ENCODE measurements at places on chromosomes 3 and 15.

GRCh38 chr3:23685541-23686258, 120.1 kb upstream of the UBE2E1 start:
- peak; percentile 41 for DNase-seq

GRCh38 chr15:53129121-53129904, 339.2 kb upstream of the ONECUT1 start:
- no peak for DNase-seq

DNA sequence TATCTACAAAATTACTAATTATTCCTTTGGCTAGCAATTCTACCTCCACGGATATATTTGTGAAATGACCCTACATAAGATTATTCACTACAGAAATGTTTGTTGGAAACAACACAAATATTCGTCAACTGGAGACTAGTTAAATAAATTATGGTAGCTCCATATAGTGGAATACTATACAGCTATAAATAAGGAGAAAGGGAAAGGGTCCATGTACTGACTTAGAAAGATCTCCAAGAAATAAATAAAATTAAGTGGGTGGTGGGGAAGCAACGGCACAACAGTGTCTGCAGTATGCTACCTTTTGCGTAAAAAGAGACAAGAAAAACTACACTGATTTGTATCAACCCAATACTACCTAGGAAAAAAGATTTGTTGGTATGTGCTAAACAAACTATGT, 96.7 kb upstream of the BHLHE40 start:
- DNase-seq, result no peak

- no peak for DNase-seq
Observed at GRCh38 chr15:83538682-83539081, 91.5 kb downstream of the SH3GL3 start.

DNA sequence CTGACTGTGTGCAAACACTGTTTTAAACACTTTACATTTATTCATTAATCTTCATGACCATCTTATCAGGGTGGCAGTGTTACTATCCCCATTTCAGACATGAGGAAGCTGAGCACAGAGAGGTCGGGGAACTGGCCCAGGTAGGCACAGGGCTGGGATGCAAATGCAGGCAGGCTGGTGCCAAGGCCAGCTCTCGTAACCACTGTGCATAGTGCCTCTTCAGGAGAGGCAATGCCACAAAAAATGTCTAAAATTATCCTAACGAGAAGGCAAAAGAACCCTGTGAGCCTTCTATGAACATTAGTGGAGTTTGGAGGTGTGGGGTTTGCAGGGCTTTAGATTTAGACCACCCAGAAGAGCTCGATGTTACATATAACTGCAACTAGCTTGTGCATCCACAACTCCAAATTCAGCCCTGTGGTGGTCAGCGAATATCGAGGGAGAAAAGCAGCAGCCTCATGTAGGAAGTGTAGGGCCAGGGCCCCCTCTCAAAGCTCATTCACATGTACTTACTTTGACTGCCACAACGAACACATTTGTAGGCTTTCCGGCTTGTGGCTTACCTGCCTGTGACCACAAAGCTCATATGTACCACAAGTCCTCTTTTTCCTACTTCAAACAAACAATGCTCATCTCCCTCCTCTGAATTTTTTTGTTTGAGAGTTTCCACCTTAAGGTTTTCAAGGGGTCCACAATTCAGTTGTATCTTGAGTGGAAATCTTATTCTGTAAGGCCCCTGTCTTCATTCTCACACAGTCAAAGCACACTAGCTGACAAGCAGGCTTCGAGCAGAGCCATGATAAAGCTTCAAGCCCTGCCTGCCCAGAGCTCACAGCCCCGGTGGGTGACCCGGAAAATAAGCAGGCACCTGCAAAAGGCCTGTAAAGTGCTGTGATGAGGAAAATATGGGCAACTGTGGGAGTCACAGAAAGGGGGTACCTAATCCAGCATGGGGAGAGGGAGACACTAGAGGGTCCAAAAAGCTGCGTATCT, 722.9 kb upstream of the CFAP20DC start:
- DNase-seq, result no peak

GRCh38 chr3:10010878-10011465, 15.3 kb upstream of the FANCD2 start:
- peak; percentile 62 for DNase-seq

DNA sequence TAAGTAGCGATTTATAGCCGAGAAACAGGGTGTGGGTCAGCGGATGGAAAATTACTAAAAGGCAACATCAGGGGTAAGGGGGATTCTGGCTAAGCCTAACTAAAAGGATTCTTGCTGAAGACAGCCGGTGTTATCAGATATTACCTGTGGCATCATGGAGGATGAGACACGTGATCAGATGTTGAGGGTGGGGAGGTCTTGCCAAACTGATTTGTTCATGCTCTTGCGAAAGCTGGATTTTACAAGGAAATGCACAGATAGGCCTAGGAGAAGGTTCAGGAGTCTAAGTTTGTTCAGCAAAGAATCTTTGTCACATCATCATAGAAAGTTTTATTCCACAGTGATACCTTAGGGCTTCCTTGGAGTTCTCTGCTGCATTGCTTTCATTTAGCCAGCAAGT, 396.8 kb upstream of the TBL1XR1 start:
- DNase-seq, result no peak

Data from left renal cortex interstitium (tissue), 4 donors.